ENCODE measurements at places on chromosomes 5 and 9. TPM values are rescaled to one million over a fixed set of nuclear protein-coding genes. Genes with fewer than 3 reads are reported as not detected.

Gene MCTP1
- 3.4 TPM for total RNA-seq

Gene PCDHB4
- 1.4 TPM for total RNA-seq

Gene INSL4
- total RNA-seq: not detected

Gene TAS2R1
- total RNA-seq: not detected

Gene CDH12
- total RNA-seq: not detected

Gene PIP5K1B
- total RNA-seq: 6.1 TPM

GRCh38 chr9:133141833-133142595 lies 21.0 kb upstream of the RALGDS start:
- no peak overlapping the region for H3K4me3 ChIP-seq
- no peaks in the 10 kb centered on the region for H3K36me3 ChIP-seq
- H3K27ac ChIP-seq: no peak overlapping the region
- no peak for DNase-seq
- no peaks in the 10 kb centered on the region for H3K27me3 ChIP-seq

DNA sequence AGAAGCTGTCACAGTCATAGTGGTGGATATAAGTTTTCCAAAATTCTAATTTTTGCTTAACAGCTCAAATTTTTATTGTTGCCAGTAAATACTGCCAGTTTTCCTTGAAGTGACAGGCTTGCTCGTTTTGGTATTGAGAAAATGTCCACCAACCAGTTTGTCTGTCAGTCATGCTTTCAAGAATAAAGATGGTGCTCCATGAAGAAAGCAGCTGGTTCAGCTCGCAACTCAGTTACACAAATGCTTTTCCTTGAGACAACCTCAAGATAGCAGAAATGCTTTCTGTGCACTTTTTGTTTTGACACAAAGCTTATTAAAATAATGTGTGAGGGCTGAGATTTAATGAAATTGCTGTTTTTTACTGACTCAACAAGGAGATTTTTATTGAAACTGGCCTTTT lies 135.7 kb downstream of the LRRC70 start:
- H3K4me1 ChIP-seq: peaks cover 6% of the 10 kb centered on the region
- no peak for DNase-seq
- H3K27me3 ChIP-seq: no peaks in the 10 kb centered on the region
- H3K36me3 ChIP-seq: no peaks in the 10 kb centered on the region

GRCh38 chr5:83007755-83008154 lies 69.4 kb downstream of the TMEM167A start:
- no peaks in the 10 kb centered on the region for H3K27me3 ChIP-seq
- H3K36me3 ChIP-seq: no peaks in the 10 kb centered on the region
- no peak for DNase-seq
- H3K27ac ChIP-seq: no peak overlapping the region
- peaks cover 7% of the 10 kb centered on the region for H3K4me1 ChIP-seq

DNA sequence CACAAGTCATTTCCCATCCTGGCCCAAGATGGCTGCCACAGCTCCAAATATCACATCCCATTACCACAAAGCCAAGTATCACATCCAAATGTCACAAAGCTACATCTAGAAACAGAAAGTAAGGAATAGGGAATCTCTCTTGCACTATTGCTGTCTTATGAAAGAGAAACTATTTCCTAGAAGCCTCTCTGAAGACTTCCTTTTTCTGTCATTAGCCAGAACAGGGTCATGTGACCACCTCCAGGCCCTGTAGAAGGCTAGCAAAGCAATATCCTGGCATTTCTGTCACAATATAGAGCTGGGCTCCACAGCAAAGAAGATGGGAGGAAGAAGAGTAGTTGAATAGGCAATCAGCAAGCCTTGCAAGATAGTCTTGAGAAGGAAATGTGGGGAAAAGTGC lies 99.2 kb downstream of the SH3TC2 start:
- no peaks in the 10 kb centered on the region for H3K36me3 ChIP-seq
- no peaks in the 10 kb centered on the region for H3K27me3 ChIP-seq
- H3K27ac ChIP-seq: no peak overlapping the region
- no peak overlapping the region for H3K4me3 ChIP-seq

DNA sequence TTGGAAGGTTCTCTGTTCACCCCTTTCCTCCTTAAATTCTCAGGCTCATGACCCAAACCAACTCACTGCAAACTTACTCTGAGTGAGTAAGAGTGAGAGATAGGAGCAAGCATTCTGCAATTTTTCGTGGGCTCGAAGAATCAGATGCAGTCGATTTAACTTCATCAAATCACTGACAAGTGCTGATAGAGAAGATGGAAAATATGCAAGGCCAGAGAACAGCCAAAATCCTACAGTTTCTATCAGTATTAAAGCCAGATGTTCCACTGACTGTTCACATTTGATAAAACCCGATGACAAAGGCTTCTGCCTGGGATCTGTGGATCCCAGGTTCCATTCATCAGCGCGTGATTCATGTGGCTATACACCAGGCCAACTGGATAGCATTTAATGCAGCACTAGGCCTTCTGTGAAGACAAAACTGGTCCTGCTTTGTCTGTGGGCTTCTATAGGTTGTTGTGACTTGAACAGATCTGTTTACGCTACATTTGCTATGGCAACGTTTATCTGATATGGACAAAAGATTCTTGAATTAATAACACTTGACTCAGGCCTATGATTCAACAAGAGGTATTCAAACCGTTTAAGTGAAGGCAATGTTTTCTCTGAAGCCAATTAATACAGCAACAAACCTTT lies 251.2 kb downstream of the NFIB start:
- H3K36me3 ChIP-seq: no peaks in the 10 kb centered on the region
- no peak for DNase-seq
- no peak overlapping the region for H3K27ac ChIP-seq
- no peaks in the 10 kb centered on the region for H3K27me3 ChIP-seq
- no peaks in the 10 kb centered on the region for H3K4me1 ChIP-seq
- no peak overlapping the region for H3K4me3 ChIP-seq

DNA sequence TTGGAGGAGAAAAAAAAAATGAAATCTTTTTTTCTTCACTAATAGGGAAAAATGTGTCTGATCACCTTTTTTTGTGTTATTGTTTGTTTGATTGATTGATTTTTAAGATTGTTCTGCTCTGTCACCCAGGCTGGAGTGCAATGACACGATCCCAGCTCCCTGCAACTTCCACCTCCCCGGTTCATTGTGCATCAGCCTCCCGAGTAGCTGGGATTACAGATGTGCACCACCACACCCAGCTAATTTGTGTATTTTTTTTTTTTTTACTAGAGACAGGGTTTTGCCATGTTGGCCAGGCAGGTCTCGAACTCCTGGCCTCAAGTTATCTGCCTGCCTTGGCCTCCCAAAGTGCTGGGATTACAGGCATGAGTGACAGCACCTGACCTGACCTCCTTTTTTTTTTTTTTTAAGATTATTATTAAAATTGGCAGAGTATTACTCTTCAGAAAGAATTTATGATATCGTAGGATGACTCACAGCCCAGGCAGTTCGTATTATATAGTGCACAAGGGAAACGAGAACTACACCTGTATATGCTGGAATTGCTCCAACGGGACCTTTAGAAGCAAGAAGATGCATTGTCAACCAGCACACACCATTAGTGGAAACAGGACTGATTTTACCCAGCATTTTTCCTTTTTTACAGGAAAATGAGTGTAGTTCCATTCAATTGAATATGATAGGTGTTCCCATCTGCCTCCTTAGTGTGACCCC lies 27.7 kb downstream of the FUBP3 start:
- H3K4me3 ChIP-seq: no peak overlapping the region
- peaks cover 6% of the 10 kb centered on the region for H3K36me3 ChIP-seq
- no peaks in the 10 kb centered on the region for H3K27me3 ChIP-seq

DNA sequence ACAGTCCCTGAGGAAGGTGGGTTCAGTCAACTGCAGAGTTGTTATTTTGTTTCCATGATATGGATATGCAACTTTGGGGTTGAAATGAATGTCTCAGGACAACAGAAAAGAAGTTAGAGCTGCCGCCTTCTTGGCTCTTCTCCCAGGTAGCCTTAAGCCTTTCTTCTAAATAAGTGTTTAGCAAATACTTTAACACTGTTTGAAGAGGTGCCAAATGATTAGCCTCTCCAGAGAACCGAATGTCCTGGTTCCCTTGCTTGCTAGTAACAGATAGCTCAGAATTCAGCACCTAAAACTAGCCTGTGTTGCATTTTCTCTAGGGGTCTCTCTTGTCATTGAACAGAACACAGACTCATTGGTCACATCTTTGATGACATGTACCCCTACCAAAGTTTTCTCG lies 127.7 kb upstream of the PIK3R1 start:
- no peaks in the 10 kb centered on the region for H3K36me3 ChIP-seq
- DNase-seq: no peak
- H3K27ac ChIP-seq: no peak overlapping the region
- no peak overlapping the region for H3K4me3 ChIP-seq

DNA sequence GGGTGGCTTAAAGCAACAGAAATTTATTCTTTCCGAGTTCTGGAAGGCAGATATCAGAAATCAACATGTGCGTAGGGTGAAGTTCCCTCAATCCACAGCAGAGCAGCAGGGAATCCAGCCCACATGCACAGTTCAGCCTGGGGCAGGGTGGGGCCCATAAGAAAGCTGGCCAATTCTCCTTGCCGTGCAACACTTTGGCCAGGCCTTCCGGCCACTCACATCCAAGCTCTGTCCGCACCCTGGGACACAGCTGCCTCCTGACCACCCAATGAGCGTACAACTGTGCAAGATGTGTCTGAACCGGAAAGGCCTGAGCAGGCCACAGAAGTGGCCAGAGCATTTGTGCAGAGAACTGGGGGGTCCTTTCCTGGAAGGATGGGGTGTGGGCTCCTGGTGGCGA lies 274.9 kb downstream of the GADD45G start:
- no peaks in the 10 kb centered on the region for H3K27me3 ChIP-seq
- H3K36me3 ChIP-seq: no peaks in the 10 kb centered on the region
- no peaks in the 10 kb centered on the region for H3K4me1 ChIP-seq
- H3K4me3 ChIP-seq: no peak overlapping the region
- no peak overlapping the region for H3K27ac ChIP-seq

DNA sequence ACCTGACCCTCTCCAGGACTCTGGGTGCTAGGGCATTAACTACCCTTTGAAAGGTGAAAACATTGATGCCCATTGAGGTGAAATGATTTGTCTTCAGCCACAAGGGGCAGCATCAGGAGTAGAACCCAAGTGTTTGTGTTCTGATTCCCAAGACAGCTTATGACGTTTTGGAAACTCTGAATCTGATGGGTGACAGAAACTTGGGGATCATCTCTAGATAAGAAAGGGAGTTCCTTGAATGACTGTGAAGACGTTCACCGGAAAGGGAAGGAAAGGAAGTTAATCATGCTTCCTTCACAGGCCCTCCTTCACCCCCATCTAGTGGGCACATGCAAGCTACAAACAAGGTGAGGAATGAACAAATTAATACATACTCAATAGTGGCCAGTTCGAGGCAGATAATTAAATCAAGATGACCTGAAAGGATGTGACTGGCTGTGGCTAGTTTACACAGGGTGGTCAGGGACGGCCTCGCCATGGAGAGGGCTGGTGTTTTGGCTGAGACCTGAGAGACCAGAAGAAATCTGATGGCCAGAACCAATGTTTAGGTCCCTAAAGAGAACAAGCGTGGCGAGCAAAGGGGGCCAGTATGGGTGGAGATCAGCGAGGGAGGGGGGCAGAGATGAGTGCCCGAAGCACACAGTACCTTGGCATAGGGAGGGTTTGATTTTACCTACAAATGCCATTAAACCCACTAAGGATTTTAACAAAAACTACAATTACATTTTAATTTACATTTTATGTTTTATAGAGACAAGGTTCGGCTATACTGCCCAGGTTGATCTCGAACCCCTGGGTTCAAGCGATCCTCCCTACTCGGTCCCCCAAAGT lies 937 bp upstream of the SLC26A2 start:
- DNase-seq: no peak
- no peaks in the 10 kb centered on the region for H3K36me3 ChIP-seq
- H3K4me3 ChIP-seq: peak overlapping the region; percentile 39
- peaks cover 5% of the 10 kb centered on the region for H3K27me3 ChIP-seq

DNA sequence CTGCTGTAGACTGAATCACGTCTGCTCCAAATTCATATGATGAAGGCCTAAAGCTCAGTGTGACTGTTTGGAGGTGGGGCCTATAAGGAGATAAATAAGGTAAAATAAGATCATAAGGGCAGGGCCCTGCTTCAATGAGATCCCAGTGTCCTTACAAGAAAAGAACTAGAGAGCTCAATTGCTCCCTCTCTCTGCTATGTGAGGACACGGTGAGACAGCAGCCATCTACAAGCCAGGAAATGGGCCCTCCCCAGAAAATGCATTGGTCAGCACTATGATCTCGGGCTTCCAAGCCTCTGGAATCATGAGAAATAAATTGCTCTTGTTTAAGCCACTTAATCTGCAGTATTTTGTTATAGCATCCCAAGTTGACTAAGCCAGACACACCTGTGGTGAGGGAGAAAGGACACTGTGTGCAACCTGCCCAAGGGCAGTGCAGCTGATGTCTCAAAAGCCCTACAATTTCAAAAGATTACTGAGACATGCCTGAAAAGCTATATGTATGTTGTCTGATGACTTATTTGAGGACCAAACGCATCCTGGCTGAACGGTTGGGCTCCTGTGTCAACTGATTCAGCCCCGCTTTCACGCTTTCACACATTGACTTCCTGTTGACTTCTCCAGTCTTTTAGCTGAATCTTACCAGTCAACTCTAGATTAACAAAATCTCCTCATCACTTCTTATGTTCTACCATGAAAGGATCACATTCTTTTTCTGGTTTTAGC lies 13.2 kb downstream of the GZMK start:
- H3K4me1 ChIP-seq: no peaks in the 10 kb centered on the region
- H3K36me3 ChIP-seq: no peaks in the 10 kb centered on the region
- no peaks in the 10 kb centered on the region for H3K27me3 ChIP-seq
- H3K27ac ChIP-seq: no peak overlapping the region
- DNase-seq: peak; percentile 46

- no peaks in the 10 kb centered on the region for H3K36me3 ChIP-seq
- H3K4me1 ChIP-seq: no peaks in the 10 kb centered on the region
- H3K27ac ChIP-seq: no peak overlapping the region
- DNase-seq: no peak
Measured at GRCh38 chr5:27818888-27819287, 780.5 kb upstream of the CDH9 start.

DNA sequence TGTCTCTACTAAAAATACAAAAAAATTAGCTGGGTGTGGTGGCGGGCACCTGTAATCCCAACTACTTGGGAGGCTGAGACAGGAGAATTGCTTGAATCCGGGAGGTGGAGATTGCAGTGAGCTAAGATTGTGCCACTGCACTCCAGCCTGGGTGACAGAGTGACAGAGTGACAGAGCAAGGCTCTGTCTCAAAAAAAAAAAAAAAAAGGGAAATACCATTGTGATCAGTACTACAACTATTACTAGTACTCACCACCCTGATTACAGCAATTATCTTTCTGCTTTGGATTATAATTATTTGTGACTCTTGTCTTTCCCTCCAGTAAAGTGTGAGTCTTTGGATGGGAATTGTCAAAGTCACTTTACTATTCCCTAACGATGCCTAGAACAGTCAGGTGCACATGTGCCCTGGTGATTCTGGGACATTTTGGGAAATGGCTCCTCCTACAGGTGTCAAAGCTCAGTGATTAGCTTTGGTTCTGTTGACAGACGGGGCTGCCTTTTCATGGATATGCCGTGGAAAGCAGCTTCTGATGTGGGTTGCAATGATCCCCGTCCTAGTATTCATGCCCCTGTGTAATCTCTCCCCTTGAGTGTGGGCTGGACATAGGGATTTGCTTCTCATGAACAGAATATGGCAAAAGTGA lies 31.8 kb upstream of the FRRS1L start:
- no peak for DNase-seq
- no peak overlapping the region for H3K4me3 ChIP-seq
- no peaks in the 10 kb centered on the region for H3K27me3 ChIP-seq
- H3K27ac ChIP-seq: no peak overlapping the region

GRCh38 chr5:79255786-79256557 lies 20.0 kb downstream of the JMY start:
- no peak overlapping the region for H3K4me3 ChIP-seq
- no peaks in the 10 kb centered on the region for H3K36me3 ChIP-seq
- H3K27ac ChIP-seq: 0 out of 2 replicates have a peak overlapping the region, but pooled peaks have one; percentile 22
- no peaks in the 10 kb centered on the region for H3K27me3 ChIP-seq
- peaks cover 7% of the 10 kb centered on the region for H3K4me1 ChIP-seq
